ENCODE measurements at places on chromosomes 11 and 22. TPM values are rescaled to one million over a fixed set of nuclear protein-coding genes. Genes with fewer than 3 reads are reported as not detected.

HBD gene
- total RNA-seq, result 6.3 TPM

OR52N4 gene
- not detected for total RNA-seq

DEFB131B gene
- total RNA-seq, result not detected

GRIA4 gene
- 0.36 TPM for total RNA-seq

LSP1 gene
- total RNA-seq, result not detected

LRRC56 gene
- 0.28 TPM for total RNA-seq

DNA sequence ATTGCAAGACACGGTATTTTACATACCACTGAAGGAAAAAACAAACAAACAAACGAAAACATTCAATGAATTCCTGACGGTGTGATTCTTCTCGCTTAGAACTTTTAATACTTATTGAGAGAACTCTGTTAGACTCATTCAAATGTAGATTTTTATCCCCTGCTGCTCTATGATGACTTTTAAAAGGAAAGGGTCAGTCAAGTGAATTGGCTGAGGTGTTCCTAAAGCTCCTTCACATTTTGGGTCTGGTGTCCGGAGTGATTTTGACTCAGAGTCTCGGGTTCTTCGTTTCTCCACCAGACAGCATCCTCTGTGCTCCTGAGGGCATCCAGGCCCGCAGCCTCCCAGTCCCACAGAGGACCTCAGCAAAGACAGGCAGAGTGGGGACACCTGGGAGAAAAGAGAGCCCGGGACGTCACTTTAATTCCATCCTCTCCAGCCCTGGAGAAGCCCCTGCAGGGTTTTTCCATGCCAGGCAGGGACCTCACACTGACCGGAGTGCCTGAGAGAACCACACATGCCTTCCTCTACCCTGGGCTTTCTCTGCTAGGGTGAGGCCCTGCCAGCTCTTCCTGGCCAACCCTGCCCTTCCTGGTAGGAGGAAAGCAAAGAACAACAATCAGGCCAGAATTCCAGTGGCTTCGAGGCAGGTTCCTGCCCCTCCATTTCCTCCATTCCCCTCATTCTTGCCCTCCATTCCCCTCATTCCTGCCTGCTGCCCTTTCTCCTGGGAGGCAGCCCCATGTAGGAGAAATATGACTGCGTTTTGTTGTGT lies 1.4 kb upstream of the CSF2RB start:
- DNase-seq, result no peak
- no peaks in the 10 kb centered on the region for H3K36me3 ChIP-seq
- peaks cover 13% of the 10 kb centered on the region for H3K27me3 ChIP-seq
- H3K4me1 ChIP-seq, result no peaks in the 10 kb centered on the region

DNA sequence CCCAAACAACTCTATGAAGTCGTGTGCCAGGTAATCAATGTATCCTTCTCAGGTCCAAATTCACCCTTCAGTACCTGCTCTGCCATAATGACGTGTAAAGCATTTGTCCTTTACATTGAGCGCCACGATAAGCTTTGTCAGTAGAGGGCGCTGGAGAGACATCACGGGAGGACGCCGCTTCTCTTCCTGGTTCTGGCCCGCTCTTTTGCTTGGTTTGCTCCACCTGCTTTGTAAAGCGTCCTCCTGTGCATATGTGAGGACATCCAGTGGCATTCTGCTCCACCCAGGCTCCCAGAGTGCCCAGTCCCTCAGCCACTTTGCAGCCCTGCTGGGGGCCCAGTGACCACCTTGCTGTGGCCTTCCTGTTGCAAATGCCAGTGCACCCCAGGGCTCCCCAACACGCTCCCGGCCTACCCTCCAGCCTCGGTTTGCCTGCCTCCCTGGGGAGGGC lies 61.1 kb downstream of the WT1 start:
- no peaks in the 10 kb centered on the region for H3K36me3 ChIP-seq
- H3K4me3 ChIP-seq, result no peak overlapping the region
- H3K27me3 ChIP-seq, result no peaks in the 10 kb centered on the region
- H3K4me1 ChIP-seq, result no peaks in the 10 kb centered on the region
- peak; percentile 15 for DNase-seq
- H3K27ac ChIP-seq, result no peak overlapping the region

DNA sequence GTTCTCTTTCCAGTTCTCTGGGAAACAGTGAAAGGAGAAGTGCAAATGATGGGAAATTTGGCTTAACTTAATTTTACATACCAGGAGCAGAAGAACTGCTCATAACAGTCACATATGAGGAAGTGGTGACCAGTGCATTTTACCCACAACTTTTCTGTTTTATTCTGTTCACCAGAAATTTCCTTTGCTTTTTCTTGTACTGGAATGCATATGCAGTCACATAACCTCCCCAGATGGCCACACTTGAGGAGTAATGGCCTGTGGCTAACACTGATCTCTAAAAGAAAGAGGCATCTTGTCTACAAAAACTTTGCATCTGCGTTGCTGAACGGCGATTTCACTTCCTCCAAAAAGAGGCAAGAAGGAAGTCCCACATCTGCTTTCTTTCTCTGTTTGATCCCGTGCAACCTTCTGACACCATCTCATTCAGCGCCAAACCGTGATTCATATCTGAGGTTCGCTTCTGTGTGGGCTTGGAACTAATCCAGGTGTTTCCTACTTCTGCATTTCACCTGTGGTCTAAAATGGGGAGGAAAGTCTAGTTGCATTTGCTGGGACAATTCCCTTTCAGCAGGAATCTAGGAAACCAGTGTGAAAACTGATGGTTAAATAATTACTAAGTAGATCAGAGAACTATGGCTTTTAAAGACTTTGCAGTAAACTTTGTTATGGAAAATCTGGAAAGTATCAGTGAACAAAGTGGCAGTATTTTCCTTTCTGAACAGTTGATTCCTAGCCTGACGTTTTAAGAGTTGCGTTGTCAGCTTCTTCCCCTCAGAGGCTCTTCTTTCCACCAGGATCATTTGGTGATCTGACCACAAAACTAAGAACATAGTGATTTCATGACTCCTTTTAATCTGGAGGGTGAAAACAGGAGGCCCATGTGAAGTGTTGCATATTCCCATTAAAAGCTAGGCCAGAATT lies 4.2 kb upstream of the MPEG1 start:
- DNase-seq, result peak; percentile 67
- peaks cover 18% of the 10 kb centered on the region for H3K4me1 ChIP-seq
- H3K27ac ChIP-seq, result no peak overlapping the region
- H3K27me3 ChIP-seq, result peaks cover 12% of the 10 kb centered on the region
- H3K36me3 ChIP-seq, result no peaks in the 10 kb centered on the region

GRCh38 chr11:103525069-103525468 lies 415.8 kb downstream of the DYNC2H1 start:
- H3K27me3 ChIP-seq, result no peaks in the 10 kb centered on the region
- H3K27ac ChIP-seq, result no peak overlapping the region
- peaks cover 4% of the 10 kb centered on the region for H3K4me1 ChIP-seq
- H3K4me3 ChIP-seq, result no peak overlapping the region

DNA sequence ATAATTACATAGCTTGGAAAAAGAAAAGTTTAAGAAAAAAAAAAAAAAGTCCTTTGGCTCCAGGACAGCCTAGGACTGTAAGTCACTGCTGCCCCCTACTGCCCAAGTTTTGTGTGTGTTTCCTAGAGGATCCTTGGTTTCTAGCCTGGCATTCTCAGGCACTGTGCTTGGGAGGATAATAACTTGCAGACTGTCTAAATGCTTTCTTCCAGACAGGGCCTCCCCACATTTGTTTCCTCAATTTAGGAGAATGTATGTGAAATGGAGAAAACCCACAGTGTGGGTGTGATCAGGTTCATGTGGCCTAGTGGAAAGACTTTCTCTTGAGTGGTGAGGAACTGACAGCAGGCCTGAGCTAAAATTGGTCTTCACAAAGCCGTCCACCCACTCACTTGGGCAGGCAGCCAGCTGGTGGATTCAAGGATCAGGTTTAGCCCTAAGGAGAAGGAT lies 191.0 kb downstream of the NAV2 start:
- no peak overlapping the region for H3K27ac ChIP-seq
- H3K27me3 ChIP-seq, result no peaks in the 10 kb centered on the region
- no peaks in the 10 kb centered on the region for H3K4me1 ChIP-seq
- no peak overlapping the region for H3K4me3 ChIP-seq
- no peaks in the 10 kb centered on the region for H3K36me3 ChIP-seq

DNA sequence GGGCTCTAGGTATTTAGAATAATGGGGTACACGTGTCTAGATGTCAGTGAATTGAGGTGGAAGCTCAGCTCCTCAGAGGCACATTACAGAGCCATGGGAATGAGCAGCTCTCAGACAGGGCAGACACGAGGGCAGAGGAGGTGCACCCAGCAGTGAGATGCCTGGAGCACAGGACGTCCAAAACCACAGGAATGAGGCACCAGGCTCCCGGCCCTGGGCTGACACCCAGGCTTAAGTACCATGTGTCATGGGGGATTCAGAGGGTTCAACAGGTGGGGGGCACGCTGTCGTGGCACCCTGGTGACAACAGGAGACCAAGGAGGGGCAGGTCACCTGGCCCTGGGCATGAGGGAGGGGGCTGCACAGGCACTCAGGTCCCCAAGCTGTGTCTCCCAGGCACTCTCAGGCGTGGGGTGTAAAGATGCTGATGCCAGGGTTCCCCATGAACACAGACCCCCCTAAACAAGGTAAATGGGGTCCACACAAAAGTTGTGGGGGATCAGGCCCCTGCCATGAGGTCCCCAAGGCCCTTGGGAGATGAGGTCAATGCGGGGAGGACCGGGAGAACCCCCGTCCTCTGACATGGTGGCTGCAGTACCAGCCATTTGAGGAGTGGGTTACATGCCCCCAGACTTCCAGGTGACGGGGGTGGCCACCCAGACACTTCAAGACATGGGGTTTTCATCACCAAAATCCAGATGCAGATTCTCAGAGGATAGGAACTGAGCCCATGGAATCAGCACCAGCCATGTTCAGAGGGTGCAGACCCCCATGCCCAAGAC lies 5.6 kb upstream of the SYT8 start:
- peaks cover 15% of the 10 kb centered on the region for H3K27me3 ChIP-seq
- H3K27ac ChIP-seq, result no peak overlapping the region
- H3K36me3 ChIP-seq, result no peaks in the 10 kb centered on the region
- DNase-seq, result peak; percentile 43

DNA sequence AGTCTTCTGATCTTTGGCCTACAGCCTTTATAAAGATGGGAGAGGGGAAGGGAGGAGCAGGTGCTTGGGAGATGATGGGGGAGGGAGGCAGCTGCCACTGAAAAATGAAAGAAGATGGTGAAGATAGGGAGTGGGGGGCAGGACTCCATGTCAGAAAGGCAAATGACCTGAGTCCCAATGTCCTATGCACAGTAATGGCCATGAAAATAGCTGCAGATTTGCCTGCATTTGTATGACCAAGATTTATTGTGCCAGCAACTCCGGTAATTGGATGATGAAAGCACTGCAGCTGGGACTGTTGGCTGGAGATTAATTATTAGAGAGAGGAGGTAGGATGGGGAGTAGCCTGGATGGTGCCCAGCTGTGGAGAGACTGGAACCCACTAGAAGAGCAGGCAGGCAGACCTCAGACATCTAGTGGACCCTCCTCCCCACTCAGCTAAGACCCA lies 36.1 kb downstream of the NEU3 start:
- H3K4me1 ChIP-seq, result no peaks in the 10 kb centered on the region
- DNase-seq, result no peak
- H3K27ac ChIP-seq, result no peak overlapping the region
- H3K27me3 ChIP-seq, result peaks cover 12% of the 10 kb centered on the region

GRCh38 chr11:118640332-118641154 lies 33.1 kb downstream of the PHLDB1 start:
- H3K27ac ChIP-seq, result no peak overlapping the region
- H3K4me3 ChIP-seq, result no peak overlapping the region
- no peak for DNase-seq
- no peaks in the 10 kb centered on the region for H3K27me3 ChIP-seq
- H3K36me3 ChIP-seq, result peaks cover 91% of the 10 kb centered on the region

GRCh38 chr22:46129390-46130041 lies 20.8 kb upstream of the PPARA start:
- no peak overlapping the region for H3K4me3 ChIP-seq
- no peak for DNase-seq
- no peaks in the 10 kb centered on the region for H3K27me3 ChIP-seq
- H3K4me1 ChIP-seq, result no peaks in the 10 kb centered on the region

DNA sequence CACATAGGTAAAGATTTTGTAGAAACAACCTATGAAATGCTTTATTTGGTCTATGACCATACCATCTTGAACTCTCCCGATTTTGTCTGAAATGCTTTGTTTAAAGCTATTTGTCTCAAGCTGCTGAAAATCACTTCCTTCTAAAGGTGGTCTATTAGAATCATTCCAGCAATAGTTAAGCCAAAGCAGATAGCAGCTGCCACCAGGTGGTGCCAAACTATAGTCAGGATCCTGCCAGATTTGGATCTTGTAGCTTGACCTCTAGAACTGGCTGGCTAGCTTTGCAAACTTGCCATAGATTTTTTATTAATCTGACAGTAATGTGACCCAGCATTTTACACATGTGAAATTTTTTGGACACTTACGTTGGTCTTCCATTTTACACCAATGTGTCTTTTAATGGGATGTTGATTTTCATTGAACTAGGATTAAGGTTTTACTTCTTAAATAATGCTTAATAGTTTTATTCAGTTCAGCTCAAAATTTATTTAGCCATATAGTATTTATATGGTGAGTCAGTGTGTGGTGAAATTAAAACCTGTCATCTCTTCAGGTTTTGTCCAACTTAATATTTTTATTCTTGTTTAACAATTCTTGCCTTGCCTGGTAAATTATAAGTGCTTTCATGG lies 19.7 kb downstream of the CTR9 start:
- no peaks in the 10 kb centered on the region for H3K27me3 ChIP-seq
- peaks cover 3% of the 10 kb centered on the region for H3K4me1 ChIP-seq
- no peak overlapping the region for H3K4me3 ChIP-seq
- H3K36me3 ChIP-seq, result peaks cover 31% of the 10 kb centered on the region

DNA sequence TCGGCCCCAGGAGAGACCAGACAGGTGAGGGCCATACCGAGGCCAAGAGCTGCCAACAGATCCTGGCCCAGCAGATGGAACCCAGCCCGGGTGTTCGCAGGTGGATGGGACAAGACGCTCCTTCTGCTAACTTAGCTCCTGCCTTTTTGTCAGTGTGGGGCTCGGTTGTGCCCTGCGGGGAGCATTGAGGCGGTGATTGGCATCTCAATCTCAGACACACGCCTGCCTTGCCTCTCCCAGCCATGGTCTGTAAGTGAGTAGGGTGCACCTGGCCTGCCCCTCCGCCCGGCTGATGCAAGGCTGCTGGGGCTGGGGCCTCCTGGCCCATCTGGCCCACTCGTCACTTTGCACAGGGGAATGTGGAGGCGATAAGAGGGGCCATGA lies 350.1 kb downstream of the TBC1D22A start:
- no peak overlapping the region for H3K4me3 ChIP-seq
- H3K27me3 ChIP-seq, result no peaks in the 10 kb centered on the region
- H3K4me1 ChIP-seq, result peaks cover 16% of the 10 kb centered on the region
- H3K27ac ChIP-seq, result no peak overlapping the region

DNA sequence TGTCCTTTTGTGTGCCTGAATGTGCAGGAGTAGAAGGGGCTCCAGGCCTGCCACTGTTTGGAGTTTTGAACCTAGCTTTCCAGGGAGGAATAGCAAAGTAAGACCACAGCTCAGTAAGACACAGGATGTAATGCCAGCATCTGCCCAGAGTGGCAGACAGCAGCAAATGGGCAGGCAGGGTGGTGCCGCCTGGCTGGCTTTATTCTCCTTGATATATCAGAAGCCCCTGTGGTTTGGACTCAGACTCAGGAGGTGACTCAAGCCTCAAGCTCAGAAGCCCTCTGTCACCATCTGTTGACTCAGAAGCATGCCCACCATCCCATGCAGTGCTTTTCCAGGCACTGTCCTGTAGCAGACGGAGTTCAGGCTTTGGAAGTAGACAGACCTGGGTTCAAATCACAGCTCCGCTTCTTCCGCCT lies 72.7 kb upstream of the TTC12 start:
- H3K27me3 ChIP-seq, result no peaks in the 10 kb centered on the region
- peaks cover 5% of the 10 kb centered on the region for H3K4me1 ChIP-seq
- H3K4me3 ChIP-seq, result no peak overlapping the region
- H3K36me3 ChIP-seq, result no peaks in the 10 kb centered on the region
- no peak overlapping the region for H3K27ac ChIP-seq

GRCh38 chr11:104830080-104830479 lies 68.2 kb downstream of the CASP12 start:
- H3K27me3 ChIP-seq, result no peaks in the 10 kb centered on the region
- no peaks in the 10 kb centered on the region for H3K36me3 ChIP-seq
- H3K4me3 ChIP-seq, result no peak overlapping the region
- H3K4me1 ChIP-seq, result 0 out of 2 replicates have a peak, but pooled peaks cover 2% of the 10 kb centered on the region
- peak; percentile 72 for DNase-seq
